Stimulated activated CD8-positive, alpha-beta memory T cell treated with anti-CD3 and anti-CD28 coated beads, Interleukin-4, amount 100 ng/mL, for 4 hours (primary cell): ENCODE measurements at places on chromosomes 6 and 20.

GRCh38 chr20:10090588-10091166, 55.9 kb downstream of the ANKEF1 start:
- DNase-seq = no peak

GRCh38 chr20:47970282-47970903, 185.1 kb upstream of the SULF2 start:
- no peak for DNase-seq

DNA sequence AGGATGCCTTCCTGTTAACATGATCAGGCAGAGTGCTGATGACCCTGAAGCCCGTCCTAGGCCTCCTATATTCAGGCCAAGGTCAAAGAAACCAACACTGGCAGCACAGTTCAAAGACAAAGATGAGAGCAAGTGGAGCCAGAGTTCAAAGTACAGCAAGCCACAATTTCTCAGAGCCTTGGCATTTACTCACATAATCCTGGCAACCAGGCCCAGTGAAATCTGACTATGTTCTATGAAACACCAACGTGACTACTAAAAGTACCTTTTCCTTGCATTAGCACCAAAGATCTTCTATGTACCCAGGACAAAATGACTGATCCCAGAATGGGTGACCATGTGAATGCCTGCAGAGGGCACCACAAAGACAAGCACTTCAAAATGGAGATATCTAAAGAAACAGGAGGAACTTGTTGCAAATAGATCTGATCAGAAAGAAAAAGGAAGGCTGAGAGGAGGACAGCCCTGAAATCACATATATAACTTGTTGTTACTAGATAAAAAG, 3.9 kb downstream of the NFS1 start:
- no peak for DNase-seq

DNA sequence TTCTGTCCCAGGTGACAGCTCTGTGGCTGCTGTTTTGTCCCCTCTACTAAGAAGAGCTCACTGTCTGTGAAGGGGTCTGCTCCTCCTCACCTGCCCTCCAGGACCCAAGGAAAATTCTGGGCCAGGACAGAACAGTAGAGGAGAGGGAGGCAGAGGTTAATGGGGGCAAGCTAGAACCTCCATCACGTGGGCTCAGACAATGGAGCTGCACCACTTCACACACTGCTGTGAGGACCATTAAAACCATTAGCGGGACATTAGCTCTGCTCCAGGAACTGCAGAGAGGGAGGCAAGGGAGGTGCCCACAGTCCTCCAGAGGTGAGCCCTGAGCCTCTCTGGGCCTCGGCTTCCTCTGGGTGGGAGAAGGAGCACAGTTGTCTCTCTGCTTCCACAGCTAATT, 78.4 kb downstream of the NOL4L start:
- DNase-seq = no peak

- DNase-seq = no peak
These were observed 2.4 kb downstream of the BAG2 start for GRCh38 chr6:57174511-57174907.

DNA sequence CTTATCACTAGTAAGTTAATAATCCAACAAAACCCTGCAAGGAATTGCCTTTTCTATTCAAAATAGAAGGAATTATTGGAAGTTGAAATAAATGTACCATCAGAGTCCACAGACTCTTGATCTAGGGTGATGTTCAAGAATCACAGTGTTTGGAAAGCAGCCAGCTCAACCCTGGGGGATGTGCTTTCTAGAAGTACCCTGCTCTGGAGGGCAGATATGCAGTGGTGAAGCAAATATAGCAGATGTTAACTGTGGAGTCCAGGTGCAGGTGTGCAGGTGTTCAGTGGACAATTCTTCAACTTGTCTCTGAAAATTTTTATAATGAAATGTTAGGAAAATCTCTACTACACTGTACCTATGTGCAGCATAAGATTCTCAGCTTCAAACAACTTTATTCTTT, 9.1 kb upstream of the INSM1 start:
- DNase-seq = no peak

DNA sequence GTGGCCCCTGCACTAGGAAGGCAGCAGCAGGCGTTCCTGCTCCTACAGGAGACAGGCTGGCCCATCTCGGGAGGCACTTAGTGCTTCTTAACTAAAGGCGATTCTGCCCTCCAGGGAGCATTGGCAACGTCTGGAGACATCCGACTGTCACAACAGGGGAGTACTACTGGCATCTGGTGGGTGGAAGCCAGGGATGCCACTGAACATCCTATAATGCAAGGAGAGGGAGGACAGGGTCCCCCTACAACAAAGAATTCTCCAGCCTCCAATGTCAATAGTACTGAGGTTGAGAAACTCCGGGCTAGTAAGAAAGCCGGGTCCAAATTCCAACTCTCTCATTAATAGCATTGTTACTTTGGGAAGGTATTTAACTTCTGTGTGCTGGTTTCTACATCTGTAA, 119.4 kb upstream of the ARMC2 start:
- DNase-seq = no peak

DNA sequence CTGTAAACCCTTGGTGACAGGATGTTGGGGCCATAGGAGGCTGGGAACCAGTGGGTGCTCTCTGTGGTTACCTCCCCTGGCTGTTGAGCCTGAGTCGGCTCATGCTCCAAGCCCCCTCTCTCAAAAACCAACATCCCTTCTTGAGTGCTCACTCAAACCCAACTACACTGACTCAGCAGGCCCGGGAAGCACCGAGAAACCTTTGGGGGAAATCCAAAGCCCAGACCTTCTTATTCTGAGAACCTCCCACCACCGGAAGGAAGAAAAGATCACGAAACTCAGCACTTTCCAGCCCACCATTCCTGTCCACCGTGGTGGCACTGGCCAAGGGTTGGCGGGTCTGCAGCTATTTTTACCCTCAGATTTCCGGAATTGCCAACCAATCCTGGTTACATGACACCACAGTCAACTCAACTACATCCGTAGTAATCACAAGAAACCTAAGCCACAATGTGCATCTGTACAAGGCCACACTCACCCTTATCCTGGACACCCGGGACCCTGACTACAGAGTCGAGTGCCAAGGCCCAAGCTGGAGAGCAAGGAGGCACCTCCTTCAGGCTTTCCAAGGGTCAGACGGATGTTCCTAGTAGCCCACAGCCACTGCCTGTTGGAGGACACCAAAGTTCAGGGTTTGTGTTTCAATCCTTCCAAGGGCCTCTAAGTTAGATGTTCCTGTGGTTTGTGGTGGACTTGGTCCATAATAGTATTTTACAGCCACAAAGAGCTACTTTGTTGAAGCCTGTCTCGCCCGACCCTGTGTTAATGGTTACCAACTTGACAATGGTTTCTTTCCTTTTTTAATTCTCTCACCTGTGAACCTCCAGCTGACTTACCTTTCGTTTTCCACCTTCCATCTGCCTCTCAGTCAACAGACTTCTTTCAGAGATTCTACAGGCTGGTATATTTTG, 317.0 kb downstream of the CDC5L start:
- no peak for DNase-seq

DNA sequence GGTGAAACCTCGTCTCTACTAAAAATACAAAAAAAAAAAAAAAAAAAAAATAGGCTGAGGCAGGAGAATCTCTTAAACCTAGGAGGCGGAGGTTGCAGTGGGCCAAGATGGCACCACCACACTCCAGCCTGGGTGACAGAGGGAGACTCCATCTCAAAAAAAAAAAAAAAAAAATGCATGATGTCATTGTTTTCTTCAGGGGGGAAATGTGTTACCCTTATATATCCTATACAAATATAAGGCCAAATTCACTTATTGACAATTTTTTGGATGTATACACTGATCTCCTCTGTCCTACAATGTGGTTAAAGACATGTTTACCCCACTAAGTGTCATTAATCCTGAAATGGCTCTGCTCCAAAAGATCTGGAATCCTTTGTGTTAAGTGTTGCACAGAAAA, 73.1 kb downstream of the TPBG start:
- no peak for DNase-seq

GRCh38 chr6:74249658-74250057, 553.7 kb downstream of the CD109 start:
- DNase-seq = no peak

- DNase-seq = no peak
These were observed 15.7 kb downstream of the PI16 start for GRCh38 chr6:36969988-36970891.

DNA sequence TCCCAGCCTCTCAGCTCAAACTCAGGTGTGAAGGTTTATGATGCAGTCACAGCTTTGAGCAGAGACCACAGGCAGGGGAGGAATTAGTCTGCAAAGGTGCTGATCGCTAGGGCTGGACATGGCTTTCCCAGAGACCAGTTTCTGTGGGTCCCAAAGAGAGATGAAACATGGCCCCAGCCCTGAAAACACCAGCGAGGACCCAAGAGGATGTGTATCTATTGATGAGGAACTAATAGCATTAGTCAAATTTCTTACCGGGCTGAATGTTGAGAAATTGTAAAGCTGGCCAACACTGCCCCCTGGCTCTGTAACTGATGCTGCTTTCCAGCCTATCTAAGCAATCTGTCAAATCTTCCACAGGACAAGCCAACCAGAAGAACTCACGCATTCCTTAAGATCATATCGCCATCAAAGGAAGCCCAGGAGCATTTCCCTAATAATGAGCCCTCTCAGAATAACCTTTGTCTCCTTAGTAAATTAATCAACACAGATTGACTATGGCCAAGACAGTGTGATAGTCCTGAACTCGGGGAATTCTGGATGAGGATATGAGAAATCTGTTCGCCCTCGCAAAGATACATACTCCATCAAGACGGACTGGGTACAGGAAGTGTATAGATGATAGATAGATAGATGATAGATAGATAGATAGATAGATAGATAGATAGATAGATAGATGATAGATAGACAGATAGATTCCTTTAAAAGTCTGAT, 7.8 kb upstream of the ACSS1 start:
- DNase-seq = peak; percentile 48
